ENCODE measurements at places on chromosomes 3 and 15.

DNA sequence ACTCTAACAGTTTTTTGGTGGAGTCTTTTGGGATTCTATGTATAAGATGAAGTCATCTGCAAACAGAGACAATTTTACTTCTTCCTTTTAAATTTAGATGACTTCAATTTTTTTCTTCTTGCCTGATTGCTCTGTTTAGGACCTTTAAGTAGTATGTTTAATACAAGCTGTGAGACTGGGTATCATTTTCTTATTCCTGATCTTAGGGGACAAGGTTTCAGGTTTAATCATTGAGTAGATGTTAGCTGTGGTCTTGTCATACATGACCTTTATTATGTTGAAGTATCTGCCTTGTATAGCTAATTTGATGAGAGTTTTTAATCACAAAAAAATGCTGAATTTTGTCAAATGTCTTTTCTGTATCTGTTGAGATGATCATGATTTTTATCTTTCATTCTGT, 20.6 kb downstream of the GRM2 start:
- DNase-seq: no peak

DNA sequence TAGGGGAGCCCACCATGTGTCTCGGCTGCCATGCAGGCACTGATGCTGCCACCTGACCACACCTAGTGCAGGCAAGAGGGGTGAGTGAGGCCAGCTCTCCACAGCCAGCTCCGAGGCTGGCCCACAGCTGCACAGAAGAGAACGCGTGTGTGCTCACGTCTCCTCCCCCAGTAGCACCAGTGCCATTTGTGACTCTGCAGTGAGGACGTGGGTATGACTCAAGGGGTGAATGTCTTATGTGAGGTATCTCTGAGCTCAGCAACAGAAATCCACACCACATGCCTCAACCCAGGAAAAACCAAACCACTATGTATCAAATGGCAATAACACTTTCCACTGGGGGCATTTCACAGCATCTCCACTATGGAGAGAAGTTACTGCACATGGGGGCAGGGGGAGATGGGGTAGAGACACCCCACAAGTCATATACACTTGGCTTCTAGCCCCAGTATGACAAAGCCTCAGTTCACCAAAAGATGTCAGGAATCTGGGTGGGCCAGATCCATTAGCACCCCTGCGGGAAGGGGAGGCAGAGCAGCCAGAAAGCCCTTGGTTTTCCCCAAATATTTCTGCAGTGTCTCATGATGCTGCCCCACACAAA, 87.6 kb downstream of the LRIG1 start:
- no peak for DNase-seq

DNA sequence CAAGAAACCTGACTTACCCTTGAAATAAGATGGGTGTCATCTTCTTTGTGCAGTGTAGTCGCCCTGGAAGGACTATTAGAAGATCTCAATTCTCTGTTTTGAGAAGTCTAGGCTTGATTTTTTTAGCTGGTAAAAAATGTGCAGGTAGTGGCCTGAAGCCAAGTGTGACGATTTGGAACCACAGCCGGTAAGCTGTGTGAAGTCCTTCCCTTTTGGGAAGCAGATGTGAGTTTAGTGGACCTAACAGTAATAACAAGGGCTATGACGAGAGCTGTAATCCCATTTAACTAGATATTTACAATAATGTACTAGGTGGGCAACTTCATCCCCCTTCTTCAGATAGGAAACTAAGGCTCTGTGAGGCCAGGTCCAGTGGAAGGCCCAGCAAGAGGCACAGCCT, 81.7 kb upstream of the MYZAP start:
- DNase-seq: no peak

- no peak for DNase-seq
These were observed 9.9 kb upstream of the GRM2 start for GRCh38 chr3:51696954-51697353.

- no peak for DNase-seq
These were observed 397.8 kb upstream of the NR2F2 start for GRCh38 chr15:95932676-95933075.

DNA sequence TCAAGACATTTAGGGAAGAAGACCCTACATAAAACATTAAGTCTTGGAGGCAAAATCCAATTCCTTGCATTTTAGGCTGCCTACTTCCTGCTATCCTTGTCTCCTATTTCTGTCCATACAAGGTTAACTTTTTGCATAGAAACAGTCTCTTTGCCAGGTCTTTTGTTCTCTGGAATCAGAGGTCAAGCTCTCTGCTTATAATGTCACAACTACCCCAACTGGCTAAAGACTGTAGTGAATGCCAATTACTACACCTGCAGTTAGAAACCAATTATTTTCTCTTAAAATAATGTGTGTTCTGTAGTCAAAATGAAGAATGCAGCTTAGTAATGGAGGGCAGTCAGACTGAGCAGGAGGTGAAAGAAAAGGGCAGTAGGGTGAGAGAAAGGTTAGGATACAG, 856.2 kb downstream of the TUSC7 start:
- no peak for DNase-seq

GRCh38 chr15:39834256-39834655, 51.6 kb upstream of the FSIP1 start:
- DNase-seq: no peak

GRCh38 chr3:9715136-9715535, 11.5 kb downstream of the CPNE9 start:
- no peak for DNase-seq

DNA sequence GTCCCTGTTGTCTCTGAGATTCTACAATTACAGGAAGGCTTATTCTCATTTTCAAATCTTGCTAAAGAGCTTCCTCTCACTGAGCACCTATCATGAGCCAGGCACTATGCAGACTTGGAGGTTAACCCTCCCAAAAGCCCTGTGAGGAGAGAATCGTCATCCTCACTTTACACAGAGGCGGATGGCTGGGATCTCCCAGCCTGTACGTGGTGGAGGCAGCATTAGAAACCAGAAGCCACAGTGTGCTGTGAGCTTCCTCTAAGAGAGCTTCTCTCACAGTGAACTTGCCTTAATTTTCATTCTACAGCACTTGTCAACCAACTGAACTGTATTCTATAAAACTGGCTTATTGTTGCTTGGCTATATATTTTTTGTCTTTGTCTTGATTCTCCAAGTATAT, 6.1 kb upstream of the DGKG start:
- no peak for DNase-seq

- no peak for DNase-seq
These were observed 140.3 kb downstream of the TBC1D5 start for GRCh38 chr3:17602126-17602525.

DNA sequence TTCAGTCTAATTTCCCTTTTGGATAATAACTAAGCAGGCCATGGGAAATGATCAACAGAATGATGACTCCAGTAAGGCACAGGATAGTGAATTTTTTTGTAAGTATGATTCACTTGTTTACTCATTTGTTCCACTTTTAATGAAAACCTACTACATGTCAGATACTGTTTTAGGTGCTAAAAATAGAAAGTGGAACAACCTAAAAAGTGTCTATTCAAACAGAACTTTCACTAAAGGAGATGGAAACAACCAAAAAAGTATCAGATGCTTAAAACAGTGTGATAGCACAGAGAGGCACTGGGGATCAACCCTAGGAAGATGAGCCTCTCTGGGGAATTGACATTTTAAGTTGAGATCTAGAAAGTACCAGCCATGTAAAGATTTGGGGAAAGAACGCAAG, 11.1 kb downstream of the RYK start:
- DNase-seq: no peak

DNA sequence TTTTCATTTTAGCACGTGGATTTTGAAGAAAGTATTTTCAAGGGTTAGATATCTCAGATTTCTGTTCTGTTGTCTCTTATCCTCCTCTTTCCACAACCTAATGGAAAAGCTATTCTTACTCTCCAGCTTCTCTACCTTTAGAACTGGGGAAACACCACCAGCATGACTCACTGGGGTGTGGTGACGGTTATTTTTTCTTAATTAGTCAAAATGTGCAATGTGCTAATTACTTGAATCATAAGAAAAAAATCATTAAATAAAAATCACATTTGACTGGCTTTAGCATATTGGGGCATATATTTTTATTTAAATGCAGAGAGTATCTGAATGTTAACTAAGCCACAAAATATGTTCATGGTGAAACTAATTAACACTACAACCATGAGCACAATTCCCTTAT, 570.7 kb upstream of the AGTR1 start:
- no peak for DNase-seq

- no peak for DNase-seq
These were observed 218.4 kb upstream of the TRIM42 start for GRCh38 chr3:140459462-140459861.

GRCh38 chr3:22536541-22536940, 666.6 kb upstream of the UBE2E2 start:
- no peak for DNase-seq

- DNase-seq: no peak
These were observed 70.8 kb downstream of the HOMER2 start for GRCh38 chr15:82881747-82882146.

GRCh38 chr15:78046796-78047341, 30.6 kb downstream of the TBC1D2B start:
- DNase-seq: no peak

- DNase-seq: no peak
These were observed 137.4 kb downstream of the RYR3 start for GRCh38 chr15:33448151-33448550.

DNA sequence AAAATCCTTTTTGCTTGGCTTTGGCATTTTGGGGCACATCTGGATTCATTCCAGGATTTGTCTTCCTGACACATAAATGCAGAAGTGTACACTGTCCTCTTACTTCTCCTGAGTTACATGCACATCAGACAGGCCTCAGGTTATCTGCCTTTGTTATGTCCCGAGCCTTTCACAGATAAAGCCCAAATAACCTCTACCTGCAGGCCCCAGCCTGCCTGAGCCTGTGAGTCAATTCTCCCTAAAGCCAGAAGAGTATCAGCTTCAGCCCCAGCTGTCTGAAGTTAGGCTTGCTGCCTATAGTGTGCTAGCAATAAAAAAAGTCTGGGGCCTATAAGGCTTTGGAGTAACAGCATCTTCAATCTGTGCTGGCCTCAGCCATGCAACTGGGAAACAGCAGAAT, 17.7 kb upstream of the GSK3B start:
- no peak for DNase-seq

GRCh38 chr15:74193299-74193718, 9.3 kb downstream of the STRA6 start:
- no peak for DNase-seq

GRCh38 chr15:101413239-101413638, 76.3 kb downstream of the PCSK6 start:
- no peak for DNase-seq

DNA sequence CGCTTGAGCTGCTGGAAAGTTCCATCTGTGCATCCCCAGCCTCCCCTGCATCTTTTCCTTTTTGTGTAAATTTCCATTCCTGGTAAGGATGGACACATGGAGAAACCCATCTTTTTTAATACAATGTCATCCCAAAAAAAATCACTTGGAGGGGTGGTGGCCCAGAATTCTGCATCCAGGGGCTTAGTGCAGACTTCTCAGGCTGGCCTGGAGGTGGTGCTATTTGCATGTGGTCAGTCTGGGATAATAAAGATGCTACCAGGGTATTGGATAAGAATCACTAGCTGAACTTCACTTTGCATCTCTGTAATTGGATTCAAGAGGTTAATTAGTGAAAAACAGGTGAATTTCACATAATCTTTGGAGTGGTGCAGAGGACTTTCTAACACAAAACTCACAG, 1.8 kb upstream of the ZSCAN2 start:
- DNase-seq: no peak

GRCh38 chr3:33962396-33962795, 164.0 kb downstream of the PDCD6IP start:
- no peak for DNase-seq

DNA sequence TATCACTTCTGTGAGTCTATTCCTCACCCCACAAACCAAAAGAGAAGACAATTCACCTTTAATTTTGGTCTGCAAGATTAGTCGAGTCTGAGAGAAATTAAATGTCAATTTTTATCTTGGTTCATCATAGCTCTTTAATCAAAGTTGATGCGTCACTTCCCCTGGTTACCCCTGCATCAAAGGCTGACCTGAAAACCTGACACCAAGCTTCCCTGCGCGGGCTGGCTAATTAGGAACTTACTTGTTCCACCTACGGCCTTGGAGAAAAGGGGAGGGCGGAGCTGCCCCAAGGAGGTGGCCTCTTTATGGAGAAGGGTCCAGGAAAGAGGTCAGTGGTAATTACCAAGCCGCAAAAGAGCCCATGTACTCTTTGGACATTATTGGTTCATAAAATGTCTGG, 218.4 kb downstream of the ARRDC4 start:
- DNase-seq: no peak

GRCh38 chr3:60015032-60015705, 965.3 kb upstream of the CFAP20DC start:
- DNase-seq: no peak

GRCh38 chr3:131544557-131544956, 41.8 kb upstream of the MRPL3 start:
- no peak for DNase-seq

DNA sequence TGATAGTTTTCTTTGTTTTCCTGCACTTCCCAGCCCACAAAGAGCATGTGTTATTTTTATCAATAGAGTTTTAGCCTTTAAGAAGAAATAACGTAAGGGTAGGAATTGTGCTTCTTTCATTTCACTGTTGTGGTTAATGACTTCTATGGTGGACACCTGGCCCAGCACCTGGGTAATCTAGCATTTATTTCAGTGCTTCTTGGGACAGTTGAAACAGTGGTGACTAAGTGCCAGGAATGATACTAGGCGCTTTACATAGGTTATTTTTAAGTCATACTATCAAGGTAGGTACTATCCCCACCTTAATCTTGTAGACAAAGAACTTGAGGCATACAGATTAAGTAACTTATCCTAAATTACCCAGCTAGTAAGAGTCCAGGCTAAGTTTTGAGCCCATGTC, 243.8 kb downstream of the SOX2 start:
- DNase-seq: no peak

DNA sequence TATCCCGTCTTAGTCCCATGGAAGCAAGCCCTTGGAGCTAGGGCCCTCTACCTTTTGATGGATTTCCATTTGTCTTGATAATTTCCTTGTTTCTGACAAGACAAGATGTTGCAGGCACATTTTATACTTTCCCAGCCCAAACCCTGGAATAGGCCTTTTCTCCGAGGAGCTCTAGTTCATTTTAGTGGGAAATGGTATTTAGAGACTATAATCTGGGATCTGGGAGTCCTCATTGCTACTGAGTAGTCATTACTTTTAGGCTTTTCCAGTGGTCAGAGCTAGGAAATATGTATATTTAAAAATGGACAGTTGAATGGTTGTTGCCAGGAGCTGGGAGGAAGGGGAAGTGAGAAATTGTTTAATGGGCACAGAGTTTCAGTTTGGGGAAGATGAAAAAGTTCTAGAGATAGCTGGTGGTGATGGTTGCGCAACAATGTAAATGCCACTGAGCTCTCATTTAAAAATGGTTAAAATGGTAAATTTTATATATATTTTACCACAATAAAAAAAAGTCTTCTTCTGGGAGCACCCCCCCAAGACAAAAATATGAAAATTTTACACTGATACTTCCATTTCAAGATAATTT, 31.6 kb downstream of the MLH1 start:
- DNase-seq: no peak
